ENCODE measurements at places on chromosomes 16 and 17.

DNA sequence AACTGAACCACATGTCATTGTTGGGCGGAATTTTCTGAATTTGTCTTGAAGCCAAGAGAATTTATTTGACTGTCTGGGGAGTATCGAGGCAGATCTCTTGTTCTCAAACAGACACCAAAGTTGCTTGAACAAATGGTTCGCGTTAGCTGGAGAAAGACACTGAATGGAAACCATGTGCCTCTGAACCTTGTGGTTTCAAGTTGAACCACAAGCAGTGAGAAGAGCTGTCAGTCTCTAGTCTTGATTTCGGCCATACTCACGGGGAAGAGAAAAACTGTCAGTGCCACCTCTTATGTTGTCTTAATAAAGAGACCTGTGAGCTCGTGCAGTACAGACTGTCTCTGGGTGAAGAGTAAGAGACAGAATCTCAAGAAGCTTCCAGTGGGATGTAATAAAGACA, 886.5 kb upstream of the SOX9 start:
- DNase-seq: no peak

DNA sequence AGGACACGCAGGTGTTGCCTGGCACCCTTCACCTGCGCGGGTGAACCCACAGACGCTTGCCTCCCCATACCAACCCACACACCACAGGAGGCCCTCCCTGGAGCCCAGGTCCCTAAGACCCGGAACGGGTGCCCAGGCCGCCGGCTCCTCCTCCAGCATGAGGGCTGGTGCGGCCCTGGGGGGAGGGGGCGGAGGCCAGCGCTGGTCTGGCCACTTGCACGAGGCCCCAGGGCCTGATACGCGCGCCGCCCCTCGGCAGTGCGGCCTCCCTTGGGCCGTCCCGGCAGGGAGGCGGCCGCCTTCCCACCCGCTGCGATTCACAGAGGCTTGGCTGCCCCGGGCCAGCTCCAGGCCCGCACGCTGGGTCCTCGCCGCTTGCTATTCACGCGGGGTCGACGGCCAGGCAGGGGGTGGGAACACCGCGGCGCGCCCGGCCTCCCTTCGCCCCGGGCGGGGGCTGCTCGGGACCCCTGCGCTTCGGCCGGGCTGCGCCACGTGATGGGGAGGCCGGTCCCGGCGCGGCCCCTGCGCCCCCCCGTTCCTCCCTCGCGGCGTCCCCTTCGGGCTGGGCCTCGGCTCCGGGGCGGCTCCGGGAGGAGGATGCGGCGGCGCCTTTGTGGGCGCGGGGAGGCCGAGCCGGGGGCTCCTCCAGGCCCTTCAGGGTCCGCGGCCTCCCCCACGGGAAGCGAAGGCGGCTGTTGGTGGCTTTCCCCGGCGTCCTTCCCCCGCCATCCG, 685 bp downstream of the FASN start:
- DNase-seq: peak; percentile 49

DNA sequence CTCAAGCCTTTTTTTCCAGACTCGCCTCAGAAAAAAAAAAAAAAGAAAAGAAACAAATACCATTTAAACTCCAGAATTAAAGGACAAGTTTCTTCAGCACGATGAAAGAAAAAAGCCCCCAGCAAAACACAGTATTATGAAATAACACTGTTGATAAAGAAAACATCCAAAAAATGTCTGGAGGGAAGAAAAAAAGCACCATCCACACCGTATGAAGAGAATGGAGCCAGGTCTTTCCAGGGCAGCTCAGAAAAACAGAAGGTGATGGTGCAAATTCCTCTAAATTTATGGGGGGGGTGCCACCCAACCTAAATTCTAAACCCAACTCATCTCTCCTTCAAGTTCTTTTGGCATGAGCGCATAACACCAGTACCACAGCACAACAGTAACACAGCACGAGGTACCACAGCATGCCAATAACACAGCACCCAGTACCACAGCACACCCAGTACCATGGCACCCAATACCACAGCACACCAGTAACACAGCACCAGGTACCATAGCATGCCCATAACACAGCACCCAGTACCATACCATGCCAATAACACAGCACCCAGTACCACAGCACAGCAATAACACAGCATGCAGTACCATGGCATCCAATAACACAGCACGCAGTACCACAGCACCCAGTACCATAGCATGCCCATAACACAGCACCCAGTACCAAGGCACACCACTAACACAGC, 19.0 kb downstream of the AXIN1 start:
- no peak for DNase-seq

DNA sequence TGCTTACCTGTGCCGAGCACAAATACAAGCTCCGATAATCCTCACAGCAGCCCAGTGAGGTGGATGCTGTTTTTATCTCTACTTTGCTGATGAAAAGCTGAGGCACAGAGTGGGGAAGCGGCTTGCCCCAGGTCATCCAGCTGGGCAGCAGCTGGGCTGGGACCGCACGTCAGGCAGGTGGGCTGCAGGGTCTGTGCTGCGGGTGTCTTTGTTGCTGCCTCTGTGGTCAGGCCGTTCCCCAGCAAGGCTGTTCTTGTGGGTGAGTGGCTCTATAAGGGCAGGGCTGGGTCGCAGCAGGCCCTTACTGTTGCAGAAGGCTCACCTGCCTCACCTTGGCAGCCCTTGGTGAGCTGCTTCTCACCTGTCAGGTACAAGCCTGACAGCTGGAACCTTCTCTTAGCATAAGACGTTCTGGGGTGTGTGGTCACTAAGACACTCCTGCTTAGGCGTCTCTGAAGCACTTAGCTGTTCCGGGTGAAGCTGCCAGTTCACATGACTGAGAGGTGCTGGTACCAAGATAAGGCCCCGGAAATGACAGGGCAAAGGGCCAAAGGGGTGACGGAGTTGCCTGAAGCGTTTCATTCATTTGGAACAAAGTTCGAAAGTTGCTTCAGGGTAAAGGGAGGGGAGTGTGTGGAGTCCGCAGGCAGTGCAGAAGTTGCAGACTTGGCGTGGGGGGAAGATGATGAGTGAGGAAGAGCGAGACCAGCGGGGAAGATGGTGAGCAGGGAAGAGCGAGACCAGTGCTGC, 17.4 kb downstream of the IRF8 start:
- DNase-seq: no peak

- no peak for DNase-seq
Measured at GRCh38 chr17:50210240-50211225, 9.1 kb upstream of the COL1A1 start.

DNA sequence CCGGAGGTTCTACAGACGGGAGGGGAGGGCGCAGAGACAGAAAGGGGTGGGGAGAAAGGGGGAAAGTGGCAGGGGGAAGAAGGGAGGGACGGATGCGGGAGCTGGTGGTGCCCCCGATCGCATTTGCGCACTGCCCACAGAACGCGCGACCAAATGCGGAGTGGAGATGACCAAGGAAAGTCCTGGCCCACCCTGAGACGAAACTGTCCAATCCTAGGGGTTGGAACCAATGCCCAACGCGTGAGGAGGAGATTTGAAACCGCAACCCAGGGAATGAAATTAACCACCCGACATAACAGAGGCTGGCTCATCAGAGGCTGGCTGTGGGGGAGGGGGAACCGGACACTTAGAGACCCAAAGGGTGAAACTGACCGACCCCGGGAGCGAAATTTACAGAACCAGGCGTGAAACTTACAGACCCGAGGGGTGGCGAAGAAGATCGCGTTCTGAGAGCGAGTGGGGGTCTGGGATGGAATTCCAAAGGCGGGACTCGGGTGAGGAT, 1.4 kb downstream of the HES7 start:
- no peak for DNase-seq

DNA sequence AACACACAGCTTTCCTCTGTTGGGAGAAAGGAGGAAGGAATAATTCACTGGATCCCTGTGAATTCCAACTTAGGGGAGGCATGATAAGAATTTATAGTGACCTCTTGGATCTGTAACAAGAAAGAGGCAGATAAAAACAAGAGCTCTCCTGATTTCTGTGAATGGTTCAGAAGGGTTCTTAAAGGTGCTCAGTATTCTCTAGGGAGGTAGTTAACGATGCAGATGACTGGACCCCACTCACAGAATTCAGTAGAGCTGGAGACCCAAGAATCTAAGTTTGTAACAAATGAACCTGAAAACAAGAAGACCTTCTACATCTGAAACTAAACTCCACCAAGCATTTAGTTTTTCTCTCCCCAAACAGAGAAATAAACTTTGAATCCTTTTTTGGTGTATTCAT, 8.6 kb downstream of the ZNRF1 start:
- no peak for DNase-seq

DNA sequence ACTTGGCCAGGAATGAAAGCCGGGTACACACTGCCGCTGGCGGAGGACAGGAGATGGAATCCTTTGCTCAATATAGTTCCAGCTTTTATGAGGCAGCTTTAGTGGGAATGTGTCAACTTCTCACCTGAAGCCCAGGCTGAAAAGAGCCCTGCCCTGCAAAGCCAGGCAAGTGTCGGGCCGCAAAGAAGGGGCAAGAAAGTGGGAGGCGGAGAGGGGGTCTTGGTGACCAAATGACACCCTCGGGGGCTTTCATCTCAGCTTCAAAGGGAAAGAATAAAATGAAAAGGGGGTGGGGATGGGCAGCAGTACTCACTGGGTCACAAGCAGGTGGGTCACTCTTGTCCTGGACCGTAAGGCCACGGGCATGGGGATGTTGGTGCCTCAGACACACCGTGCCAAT, 62.9 kb downstream of the C16orf95 start:
- DNase-seq: no peak

DNA sequence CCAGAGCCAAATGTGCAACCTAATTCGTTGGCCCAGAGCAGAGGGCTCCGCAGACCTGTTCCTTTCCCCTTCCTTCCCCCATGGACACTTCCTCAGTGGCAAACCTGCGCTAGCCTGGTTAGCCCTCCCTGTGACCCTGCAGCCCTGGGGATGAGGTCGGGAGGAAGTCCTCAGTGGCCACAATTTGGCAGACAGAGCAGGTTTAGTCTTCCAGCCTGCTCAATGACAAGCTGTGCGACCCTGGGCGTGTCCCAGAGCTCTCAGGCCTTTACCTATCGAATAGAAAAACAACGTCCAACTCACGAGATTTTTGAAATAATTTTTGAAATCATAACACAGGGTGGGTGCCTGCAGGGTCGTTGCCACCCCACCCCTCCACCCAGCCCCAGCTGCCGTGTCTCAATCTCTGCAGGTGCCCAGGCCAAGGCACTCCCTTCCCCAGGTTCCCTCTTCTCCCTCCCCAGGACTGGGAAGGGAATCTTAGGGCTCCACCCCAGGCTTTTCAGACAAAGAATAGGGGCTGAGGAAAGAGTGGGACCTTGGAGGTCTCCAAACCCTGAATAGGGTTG, 1.4 kb downstream of the HBM start:
- DNase-seq: no peak
